ENCODE measurements at places on chromosomes 2 and 18.

GRCh38 chr18:13390711-13391110 lies 172.2 kb downstream of the LDLRAD4 start:
- DNase-seq, result no peak

- no peak for DNase-seq
Measured at GRCh38 chr18:51193621-51194287, 3.7 kb downstream of the MEX3C start.

DNA sequence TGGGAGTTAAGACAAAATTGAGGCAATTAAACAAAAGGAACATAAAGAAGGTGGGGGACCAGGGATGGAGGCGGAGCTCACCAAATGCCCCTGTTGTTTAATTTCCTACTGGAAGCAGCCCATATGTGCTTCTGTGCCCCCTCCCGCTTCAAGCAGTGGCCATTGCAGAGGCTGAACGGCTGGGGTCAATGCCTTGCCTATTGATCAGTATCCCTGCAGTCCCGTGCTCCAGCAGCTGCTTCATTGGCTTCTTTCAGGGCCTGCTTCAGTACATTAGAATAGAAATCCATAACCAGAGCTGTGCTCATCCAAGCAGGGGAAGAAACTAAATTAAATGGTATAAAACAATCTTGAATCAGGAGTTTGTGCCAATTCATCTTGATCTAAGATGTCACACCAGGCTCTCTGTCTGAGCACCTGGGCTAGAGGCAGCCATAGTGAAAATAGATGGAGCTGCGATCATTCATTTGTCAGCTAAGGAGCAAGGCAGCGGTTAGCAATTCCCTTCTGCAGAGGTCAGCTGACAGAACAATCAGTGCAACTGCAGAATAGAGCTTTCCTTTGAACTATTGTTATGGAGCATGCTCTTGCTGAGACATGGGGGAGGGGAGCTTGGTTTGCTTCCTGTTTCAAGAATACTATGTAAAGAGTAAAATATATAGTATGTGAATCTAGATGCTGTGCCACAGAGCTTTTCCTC lies 222.4 kb downstream of the WDR7 start:
- DNase-seq, result peak; percentile 24

DNA sequence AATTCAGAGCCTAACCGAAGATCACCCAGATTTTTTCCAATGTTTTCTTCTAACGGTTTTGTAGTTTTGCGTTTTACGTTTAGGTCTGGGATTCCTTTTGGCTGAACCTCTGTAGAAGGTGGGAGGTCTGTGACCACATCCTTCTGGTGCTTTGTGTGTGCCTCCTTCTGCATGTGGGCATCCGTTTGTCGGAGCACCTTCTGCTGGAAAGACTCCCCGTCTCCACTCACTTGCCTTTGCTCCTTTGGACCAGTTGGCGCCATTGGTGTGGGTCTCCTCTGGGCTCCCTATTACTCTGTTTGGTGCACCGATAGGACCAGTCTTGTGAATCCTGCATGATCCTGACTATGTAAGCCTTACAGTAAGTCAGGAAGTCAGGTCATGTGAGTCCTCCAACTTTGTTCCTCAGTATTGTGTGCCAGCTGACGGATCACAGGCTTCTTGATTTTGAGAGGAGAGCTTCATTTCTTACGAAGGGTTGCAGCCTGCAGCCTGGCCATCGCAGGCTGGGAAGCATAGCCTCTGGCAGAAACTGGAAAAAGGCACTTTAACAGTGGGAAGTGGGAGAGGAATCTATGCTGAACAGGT lies 13.6 kb downstream of the AQP12A start:
- peak; percentile 32 for DNase-seq

- DNase-seq, result no peak
Measured at GRCh38 chr18:8627107-8627472, 17.9 kb downstream of the RAB12 start.

DNA sequence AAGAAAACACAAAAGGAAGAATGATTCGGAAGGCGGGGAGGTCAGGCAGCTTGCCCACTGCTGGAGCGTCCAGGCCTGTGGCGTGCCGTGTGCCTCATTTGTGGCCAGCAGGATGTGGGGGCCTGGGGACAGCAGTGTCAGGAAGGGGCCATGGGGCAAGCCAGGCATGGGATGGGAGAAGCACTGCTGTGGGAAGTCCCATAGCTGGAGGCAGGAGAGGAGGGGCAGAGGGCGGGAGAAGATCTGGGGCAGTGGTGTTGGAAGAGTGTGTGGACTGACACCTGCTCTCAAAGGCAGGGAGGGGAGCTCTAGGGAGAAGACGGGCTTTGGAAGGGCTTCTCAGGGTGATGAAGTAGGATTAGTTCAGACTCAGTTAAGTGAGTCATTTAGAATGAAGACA lies 133.7 kb downstream of the ACOXL start:
- DNase-seq, result no peak

DNA sequence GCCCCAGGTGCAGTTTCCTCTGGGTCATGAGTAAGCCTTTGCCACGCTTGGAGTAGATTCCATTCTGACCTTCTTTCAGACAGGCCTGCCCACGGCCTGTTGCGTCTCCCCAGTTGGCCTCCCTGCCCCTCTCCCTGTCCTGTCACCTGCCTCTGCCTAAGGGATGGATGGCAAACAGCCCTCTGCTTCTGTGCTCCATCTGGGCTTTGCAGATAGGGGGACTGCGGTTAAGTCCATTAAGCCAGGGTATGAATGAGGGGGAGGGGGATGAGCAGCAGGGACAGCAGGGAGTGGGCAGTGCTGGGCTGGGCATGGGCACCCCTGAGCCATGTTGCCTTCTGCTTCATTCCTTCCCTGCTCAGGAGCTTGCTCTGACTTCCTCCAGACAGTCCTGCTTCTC lies 37.6 kb upstream of the B3GNT7 start:
- DNase-seq, result no peak

DNA sequence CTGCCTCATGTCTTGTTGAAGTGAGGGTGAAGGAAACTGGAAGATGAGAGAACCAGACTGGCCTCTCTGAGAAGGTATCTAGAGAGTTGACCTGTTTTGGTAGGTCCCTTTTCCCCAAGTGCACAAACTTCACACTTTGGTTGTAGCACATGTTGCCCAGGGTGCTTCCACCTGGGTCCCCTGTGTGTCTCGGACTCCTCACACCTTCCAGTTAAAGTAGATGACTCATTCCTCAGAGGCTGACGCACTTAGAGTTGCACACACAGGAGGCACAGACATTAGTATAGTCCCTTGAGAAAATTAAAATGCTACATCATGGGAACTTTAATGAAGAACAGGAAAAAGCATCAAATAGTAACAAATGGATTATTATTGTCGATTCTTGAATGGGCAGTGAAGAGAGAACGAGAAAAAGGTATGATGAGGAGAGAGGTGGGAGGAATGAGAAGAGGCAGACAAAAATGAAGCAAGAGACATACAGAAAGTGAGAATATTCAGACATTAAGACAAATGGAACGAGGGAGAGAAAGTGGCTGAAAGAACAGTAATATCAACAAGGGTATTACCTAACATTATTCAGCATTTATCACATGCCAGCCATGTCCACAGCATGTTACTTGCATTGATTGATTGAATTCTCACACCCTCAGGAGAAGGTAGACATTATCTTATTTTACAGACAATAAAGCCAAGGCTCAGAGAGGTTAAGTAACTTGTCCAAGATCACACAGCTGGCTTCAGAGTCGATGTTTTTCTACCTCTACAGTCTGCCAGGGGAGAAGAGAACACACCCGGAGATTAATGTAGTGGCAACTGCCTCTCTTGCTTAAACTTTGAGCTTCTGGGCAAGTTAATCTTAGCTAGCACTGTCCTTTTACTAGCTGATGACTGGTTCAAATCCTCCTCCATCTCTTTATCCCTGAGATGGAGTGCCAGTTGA lies 68.6 kb downstream of the FHOD3 start:
- no peak for DNase-seq

DNA sequence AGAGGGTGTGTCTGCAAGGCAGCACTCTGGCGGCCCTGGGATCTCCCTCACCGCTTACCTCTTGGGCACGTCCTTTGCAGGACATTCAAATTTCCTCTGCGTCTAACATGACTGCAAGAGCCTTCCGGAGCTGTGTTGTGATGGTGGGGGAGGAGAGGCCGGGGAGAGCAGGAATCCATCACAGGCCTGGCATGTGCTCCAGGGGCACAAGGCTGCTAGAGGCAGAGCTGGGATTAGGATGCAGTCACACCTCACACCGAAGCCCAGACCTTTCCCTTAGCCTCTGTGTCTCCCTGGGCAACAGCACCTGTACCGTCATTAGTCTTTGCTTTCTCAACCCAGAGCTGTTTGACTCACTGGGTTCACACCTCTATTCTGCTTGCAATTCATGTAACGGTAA lies 111.3 kb downstream of the CMPK2 start:
- DNase-seq, result no peak

Measured in left lung (tissue), 14 donors.